Activated CD4-positive, alpha-beta T cell treated with anti-CD3 and anti-CD28 coated beads, Interleukin-2, amount 50 U/mL, for 4 hours (primary cell): ENCODE measurements at places on chromosomes 12 and 14.

DNA sequence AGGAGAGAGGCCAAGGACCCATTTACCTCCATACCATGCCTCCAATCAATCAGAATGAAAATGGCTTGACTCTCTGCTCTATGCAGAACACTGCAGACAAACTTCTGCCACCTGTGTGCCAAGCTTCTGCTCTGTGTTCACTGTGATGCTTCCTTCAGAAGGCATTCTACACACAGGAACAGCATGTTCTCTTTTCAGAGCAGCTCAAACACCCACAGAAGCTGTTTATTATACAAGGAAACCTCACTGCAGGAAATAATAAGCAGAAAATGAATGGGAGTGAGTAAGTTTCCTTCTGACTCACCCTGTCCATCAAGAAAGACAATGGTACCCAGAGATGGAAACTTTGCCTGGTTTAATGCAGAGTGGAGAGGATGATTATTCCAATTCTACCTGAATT is 2.4 kb upstream of the ESR2 start:
- no peak for DNase-seq

- DNase-seq, result no peak
Observed at GRCh38 chr14:38145142-38145541, 62.6 kb upstream of the SSTR1 start.

DNA sequence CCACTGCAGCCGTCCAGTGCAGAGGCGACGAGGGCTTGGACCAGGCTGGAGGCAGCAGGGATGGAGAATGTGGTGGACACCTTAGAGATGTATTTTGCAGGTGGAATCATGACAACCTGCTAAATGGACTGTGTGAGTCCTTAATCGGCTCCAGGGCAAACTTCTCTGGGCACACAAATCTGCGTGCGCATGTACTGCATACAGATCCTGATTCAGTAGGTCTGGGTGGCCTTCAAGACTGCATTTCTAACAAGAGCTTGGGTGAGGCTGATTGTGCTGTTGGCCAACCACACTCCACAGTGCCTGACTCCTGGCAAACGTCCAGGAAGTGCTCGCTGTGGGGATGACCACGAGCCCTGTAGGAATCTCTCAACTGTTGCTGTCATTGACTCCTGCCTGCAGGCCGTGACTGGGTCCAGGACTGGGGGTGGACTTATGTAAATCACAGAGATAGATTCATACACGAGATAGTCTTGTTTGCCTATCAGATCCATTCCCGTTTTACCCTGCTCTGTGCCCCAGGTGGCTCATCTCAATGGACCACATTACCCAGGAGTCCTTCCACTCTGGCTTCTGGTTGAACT is 27.2 kb downstream of the JDP2 start:
- DNase-seq, result no peak

GRCh38 chr14:60575008-60575407 is 66.1 kb downstream of the SIX6 start:
- DNase-seq, result no peak

DNA sequence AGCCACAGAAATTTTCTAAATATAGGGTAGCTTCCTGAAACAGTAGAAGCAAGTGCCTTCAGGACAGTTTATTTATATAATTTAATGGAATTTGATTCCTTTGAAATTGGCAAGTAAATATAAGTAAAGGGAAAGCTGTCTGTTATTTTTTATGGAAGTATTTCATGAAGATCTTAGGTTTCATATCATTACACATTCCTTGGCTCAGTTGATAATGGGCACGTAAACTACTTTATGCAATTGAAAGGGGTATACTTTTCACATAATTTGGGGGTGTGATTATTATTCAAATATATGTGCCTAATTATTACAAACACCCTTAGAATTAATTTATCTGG is 71.1 kb upstream of the RAP1B start:
- no peak for DNase-seq
